ENCODE measurements at places on chromosomes 4 and X.
A peak's percentile ranks its signal among the peaks of the same experiment; 100 is the strongest.

GRCh38 chrX:55004231-55004630 lies 4.1 kb downstream of the APEX2 start:
- no peak for DNase-seq

- no peak for DNase-seq
Measured at GRCh38 chr4:136412708-136413107, 1119.6 kb downstream of the PCDH18 start.

GRCh38 chr4:3683077-3683743 lies 83.0 kb upstream of the ADRA2C start:
- DNase-seq: no peak

DNA sequence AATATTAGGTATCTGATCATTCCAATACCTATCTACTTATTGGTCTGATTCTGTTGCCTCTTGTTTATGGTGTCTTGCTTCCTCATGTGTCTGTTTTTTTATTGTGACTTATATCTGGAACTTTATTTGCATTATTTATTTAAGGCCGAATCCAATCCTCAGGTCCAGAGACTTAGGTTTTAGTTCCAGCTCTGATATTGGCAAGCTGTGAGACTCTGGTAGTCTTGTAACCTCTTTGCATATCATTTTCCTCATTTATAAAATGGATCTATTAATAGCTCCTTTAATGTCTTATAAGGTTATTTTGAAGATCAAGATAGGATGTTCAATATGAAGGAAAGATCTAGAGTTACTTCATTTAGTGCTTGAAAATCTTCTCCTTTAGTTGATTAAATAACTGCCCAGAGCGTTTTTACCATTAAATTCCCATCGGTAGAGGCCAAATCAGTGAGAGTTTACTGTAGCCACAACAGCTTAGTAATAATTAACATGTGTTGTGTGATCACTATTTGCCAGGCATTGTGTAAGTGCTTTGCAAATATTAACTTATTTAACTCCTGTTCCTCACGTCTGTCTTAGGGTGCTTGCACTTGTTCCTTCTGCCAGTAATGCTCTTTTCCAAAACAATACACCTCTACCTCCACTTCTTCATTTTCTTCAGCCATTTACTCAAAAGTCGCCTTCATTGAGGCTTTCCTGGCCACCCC lies 82.2 kb downstream of the CC2D2A start:
- DNase-seq: no peak

DNA sequence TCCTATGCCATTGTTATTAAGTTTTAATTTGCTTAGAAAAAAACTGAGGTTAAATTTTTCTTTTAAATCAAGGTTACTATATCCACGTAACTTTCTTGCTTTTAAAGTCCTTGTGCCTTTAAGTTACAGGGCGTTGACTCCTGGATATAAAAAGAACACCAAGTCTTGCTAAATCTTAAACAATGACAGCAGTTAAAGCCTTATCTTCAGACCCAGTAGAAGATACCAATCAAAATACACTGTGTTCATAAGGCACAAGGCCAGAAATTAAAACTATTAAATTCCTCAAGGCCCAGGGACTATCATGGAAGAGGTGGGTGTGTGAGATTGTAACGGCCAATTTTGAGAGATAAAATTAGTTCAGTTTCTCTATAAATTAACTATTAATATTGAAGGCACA lies 60.4 kb downstream of the PAGE2 start:
- no peak for DNase-seq

DNA sequence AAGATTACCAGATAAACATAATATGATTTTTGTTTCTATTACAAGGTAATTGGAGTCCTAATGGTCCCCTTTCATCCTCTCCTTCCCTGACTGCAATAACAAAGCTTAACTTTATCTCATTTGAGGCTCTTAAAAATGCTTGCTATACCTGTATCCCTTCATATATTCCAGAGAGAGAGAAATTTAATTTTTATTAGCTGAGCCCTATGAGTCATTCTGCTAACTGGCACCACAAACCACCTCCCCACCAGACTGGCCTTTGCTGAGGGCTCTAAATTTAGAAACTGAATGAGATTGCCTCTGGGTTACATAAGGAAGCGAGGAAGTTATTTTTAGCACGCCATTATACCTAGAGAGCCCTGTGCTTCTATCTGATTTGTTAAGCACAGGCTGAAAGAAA lies 27.4 kb downstream of the CBLL2 start:
- DNase-seq: peak; percentile 12

DNA sequence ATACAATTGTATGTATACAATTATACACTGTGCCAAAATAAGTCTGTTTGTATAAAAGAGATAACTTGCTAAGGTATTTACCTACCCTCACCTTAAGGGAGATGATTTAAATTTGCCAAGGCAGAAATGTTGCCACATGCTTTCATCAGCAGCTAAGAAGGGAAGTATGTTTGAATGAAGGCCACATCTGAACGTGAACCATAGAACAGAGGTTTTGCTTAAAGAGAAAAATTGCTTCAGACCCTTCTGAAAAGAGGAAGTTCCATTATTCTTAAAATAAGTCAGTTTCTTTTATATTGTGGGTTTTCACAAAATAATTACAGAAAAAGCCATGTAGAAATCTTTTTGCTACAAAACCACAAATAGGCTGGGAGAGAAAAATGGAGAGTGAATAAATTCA lies 621.5 kb upstream of the HTR2C start:
- no peak for DNase-seq

DNA sequence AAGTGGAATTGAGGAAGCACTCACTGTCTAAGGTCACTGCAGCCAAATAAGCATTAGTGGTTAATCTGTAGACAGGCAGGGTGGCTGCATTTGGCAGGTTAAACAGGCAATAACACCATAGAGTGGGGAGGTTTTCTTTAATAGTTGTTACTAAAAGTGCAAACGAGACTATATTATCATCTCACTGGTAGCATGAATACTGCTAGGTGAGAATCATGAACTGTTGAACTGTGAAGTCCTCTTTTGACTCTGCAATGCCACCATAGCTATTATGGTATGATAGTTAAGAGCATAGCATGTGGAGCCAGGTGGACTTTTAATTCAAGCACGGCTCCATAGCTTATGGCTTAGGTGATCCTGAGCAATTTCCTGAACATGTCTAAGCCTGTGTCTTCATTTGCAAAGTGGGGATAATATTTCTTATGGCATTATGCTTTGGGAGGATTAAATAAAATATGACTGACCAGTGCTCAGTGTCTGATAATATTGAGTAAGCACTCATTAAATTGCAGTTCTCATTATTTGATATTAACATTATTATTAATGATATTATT lies 235.6 kb upstream of the HHIP start:
- no peak for DNase-seq

- DNase-seq: no peak
Measured at GRCh38 chrX:154914052-154914451, 27.9 kb downstream of the F8A1 start.

DNA sequence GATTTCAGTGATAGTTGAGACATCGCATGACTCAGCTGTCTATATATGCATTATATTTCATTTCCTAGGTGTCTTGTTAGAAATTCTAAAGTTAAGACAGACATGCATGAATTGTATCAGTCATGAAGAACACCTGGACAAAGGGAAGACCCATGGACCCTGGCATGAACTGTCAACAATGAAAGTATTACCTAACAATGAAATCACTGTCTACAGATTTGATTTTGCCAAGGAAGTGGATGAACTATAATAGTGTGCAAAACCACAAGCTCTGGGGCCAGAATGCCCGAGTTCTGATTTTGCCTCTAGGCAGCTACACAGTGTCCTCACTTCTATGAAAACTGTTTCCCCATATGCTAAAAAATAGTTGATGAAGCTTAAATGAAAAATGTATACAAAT lies 386.1 kb downstream of the NLGN4X start:
- DNase-seq: no peak

DNA sequence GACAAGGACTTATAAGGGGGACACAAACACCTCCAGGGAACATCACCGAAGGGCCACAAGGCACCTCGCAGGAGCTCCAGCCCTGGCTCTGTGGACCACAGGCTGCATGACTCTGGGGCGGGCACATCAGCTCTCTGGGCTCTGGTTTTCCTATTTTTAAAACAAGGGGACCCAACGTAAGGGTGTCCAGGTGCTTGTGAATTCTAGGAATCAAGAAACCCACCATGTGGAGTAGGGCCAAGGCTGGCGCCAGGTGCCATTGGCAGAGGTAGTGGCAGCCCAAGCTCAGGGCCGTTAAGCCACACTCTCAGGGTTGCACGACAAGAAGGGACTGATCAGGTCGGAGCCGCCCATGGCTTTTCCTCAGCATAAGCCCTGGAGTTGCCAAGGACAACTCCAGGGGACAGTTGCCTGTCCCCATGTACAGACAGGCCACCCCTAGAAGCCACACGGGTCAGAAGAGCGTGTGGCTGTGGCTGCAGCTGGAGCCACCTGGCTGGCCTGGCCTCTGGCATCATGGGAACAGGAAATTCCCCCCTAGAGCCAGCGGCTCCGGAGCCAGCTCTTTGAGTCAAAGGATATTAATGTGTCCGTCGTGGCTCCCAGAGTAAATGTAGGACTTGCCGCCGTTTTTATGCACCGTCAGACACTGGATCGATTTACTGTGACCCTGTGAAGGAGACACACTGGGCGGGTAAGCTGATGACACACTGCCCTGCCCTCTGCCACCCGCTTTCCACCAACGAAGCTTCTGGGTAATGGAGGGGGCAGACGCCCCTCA lies 32.5 kb downstream of the WDR1 start:
- no peak for DNase-seq
